Endodermal cell (in vitro differentiated cells): ENCODE measurements at places on chromosomes 2 and 18.

DNA sequence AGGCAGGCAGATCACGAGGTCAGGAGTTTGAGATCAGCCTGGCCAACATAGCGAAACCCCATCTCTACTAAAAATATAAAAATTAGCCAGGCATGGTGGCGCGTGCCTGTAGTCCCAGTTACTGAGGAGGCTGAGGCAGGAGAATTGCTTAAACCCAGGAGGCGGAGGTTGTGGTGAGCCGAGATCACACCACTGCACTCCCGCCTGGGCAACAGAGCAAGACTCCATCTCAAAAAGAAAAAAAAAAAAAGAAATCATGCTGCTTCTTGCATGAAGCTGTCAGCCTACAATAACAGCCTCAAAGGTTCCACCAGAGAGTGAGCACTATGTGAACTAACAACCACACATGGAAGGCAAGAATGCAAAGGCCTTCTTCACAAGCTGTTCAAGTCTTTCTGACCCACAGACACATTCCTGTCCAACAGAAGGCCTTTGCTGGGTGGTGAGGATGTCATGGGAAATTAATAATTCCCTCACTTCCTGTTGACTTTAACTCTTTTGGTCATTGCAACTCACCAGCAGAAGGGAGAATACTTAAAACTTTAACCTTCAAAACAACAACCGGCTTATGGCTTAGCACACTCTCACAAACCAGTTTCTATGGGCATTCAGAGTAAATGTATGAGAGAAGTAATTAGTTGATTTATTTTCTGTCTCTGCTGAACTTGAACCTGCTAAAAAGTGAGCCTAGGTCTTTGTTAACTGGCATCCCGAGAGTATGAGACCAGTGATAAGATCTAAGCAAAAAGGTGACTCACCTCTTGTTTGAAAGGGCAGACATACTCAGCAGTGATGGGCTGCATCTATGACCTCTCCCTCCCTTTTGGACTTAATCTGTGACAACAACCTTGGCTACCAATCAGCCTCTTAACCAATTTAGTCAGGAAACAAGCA, 11.8 kb downstream of the PLEKHM3 start:
- DNase-seq: no peak

DNA sequence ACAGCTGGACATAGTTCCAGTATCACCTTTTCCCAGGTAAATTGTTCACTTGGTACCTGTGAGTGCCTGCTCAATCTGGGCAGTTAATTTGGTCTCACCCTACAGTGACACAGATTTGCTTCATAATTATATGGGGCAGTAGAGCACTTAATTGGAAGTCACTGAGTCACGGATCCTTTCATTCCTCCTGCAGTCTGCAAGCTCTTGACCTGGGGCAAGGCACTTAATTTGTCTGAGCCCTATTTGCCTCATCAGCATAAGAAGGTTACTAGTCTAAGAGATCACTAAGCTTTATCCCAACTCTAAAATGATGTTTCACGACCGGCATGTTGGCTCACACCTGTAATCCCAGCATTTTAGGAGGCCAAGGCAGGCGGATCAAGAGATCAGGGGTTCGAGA, 8.9 kb downstream of the FBXO36 start:
- DNase-seq: no peak

DNA sequence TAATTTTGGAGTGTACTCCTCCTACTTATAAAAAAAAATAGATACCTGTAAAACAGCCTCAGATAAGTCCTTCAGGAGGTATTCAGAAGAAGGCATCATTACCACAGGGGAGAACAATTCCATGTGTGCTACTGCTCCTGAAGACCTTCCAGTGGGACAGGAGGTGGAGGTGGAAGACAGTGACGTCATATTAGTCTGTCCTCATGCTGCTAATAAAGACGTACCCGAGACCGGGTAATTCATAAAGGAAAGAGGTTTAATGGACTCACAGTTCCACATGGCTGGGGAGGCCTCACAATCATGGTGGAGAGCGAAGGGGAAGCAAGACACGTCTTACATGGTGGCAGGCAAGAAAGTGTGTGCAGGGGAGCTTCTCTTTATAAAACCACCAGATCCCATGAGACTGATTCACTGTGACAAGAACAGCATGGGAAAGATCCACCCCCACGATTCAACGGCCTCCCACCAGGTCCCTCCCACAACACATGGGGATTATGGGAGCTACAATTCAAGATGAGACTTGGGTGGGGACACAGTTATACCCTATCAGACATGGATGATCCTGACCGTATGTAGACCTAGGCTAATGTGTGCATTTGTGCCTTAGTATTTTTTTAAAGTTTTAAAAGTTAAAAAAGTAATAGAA, 98.4 kb downstream of the NDUFA10 start:
- no peak for DNase-seq

DNA sequence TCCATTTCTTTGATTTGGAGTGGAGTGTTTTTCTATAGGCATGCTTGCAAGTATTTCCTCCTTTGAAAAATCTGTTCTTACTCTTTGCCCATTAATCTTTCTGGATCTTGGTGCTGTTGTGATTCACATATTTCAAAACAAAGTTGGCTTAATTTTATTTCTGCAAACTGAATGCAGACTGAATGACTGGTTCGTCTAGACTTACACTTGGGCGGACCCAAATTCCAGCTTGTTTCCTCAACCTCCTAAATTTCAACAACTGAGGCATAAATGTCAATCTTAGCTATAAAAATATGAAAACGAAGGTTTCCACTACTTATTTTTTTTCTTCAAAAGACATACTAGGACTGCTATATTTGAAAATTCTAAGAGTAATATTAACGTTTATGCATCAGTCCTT, 59.0 kb downstream of the ANKRD44 start:
- no peak for DNase-seq

GRCh38 chr18:55228191-55228590, 268.9 kb upstream of the CCDC68 start:
- DNase-seq: no peak

- peak; percentile 80 for DNase-seq
These were observed 207.6 kb upstream of the CCDC150 start for GRCh38 chr2:196431957-196432356.

DNA sequence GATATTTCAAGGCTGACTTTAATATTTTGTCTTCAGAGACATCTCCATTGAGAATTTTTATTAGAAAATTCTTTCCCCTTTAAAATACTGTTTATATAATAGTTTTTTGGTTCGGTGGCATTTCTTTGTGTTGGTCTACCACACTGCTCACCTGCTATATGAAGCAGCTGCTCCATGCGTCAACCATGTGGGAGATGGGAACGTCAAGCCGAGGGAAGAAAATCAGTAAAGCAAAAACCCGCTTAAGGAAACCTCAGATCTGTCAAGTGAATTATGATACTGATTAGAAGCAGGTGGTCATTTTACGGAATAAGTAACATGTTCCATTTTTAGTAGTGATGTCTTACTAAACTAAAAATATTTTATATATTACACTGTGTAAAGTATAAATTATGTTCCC, 5.6 kb upstream of the TMEM17 start:
- no peak for DNase-seq

- DNase-seq: no peak
These were observed 163.1 kb upstream of the PID1 start for GRCh38 chr2:229434187-229434586.

DNA sequence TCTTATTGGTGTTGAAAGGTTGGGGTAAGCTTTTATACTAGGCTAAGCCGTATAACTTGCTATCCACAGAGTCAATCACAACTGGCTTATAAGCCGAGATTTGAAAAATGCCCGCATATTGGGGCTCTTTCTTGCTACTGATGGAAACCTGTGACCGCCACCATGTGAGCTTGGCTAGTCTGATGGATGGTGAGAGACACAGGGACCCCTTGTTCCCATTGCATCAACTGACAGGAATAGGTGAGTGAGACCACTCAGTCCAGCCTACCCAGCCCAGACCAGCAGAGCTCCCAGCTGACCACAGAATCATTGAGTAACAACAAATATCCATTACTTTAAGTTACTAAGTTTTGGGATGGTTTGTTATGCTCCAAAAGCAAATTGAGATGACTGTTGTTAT, 676.4 kb upstream of the HS6ST1 start:
- no peak for DNase-seq

GRCh38 chr2:98472132-98472650, 27.5 kb downstream of the INPP4A start:
- DNase-seq: no peak

DNA sequence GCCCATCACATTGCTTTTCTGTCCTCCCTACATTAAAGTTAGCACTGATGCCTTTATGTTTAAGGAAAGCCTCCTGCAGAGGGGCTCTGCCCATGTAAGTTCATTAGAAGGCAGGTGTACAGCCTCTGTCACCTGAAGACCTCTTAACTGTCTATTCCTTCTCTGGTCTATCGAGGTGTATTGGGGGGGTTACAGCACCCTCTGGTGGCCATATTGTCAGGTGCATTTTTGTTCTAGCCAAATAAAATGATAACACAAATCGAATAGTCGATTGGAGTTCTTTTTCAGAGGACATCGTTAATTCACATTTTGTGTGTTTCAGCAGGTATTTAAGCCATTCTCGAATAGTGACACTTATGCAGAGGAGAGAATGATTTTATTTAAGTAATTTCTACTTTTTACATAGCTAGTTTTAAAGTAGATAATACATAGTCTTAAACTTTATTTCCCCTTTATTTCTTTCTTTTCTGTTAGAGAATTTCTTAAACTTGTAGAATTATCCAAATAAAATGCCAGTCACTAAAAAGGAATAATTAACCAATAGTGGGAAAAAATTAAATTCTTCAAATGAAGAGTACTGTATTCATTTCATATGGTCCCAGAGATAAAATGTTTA, 136.8 kb downstream of the NEDD4L start:
- DNase-seq: peak; percentile 86

- DNase-seq: no peak
These were observed 72.1 kb downstream of the PSMG2 start for GRCh38 chr18:12774982-12775381.

DNA sequence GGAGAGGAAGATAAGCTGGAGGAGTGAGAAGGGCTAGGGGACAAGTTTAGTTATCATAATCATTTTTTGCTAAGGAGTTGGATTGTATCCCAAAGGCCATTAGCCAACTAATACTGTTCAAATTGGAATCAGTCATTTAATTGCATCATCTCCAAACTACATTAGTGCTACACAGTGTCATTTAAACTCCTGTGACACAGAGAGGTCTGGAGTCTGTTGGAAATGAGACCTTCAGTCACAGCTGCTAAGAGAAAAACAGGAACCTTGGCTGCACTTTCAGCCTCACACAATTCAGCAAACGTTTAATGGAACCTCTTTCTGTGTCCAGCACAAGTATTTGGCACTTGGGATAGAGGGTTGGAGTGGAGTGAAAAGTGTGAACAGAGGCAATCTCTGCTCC, 175.5 kb upstream of the MGAT5 start:
- DNase-seq: no peak

- no peak for DNase-seq
These were observed 5.4 kb upstream of the POLI start for GRCh38 chr18:54263904-54264336.

DNA sequence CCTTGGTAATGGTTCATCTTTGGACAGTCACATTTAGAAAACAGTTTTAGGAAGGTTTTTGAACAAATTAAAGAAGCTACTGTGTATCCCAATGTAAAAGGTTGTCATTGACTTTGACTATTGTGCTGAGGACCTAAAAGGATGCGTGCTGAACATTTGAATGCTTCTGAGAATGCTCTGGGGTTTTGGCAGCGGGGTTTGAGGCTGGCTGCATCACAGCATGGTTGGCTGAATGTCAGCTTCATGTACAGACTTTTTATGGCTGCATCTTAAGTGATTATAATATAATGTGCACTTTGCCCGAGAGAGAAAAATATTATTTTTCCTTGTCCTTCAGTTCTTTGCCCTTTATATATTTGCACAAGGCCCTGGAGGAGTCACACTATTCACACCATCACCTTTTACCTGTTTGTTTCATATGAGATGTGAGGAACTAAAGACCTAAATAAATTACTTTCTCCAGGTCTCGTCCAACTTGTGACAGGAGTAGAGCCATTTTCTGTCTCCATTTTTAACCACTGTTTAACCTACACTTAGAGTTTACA, 125.9 kb downstream of the CCDC85A start:
- DNase-seq: no peak

DNA sequence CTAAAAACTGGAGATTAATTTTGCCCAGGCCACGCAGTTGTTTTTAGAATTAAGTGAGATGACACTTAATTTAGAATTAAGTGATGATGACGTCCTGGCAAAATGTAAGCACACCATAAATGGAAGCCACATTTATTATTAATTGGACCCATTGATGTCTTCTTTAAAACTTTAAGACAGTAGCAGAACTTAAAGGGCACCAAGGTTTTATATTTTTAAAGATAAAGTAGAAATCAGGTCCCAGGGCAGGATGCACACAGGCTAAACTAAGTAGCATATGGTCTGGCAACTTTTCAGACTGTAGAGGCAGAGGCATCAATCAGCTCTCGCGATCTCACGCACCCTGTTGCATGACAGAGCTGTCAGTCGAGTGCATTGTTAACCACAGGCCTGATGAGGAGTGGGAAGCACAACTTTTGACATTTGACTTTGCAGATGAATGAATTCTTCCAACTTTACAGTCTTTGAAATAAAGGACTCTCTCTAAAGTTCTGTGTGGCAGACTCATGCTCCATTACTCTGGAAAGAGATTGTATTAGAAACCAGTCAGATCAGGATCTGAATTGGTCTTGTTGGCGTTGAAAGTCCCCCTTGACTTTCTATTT, 232.4 kb downstream of the CD226 start:
- DNase-seq: no peak

DNA sequence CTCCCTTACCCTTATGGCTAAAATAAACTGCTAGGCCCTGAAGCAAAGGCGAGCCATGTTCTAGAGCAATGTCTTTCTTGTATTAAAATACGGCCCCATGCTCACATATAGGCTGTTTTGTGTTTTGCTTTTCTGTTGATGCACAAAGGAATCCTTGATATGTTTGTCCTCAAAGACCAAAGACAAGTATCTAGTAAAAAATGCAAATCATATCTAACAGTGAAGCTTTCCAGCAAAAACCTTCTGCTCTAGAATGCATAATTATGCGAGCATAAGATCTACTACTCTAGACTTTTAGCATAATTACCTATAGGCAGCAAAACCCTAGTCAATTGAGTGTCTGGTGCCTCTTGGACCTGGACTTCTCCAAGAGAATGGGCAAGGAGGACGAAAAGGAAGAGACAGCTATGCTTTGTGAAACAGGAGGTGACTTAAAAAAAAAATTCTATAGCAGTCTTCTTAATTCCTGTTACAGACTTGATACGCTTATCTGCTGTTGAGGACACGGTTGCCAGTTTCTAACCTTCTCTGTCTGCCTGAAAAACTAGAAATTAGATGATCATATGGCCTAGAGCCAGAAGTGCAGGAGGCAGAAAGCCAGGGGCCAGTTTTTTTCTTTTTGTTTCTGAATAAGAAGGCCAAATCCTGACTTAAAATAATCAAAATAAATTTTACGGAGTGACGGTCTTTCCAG, 1.5 kb upstream of the AMMECR1L start:
- DNase-seq: no peak
